ENCODE measurements at places on chromosomes 16 and 17. TPM values are rescaled to one million over a fixed set of nuclear protein-coding genes. Genes with fewer than 3 reads are reported as not detected.
A peak's percentile ranks its signal among the peaks of the same experiment; 100 is the strongest.

DNA sequence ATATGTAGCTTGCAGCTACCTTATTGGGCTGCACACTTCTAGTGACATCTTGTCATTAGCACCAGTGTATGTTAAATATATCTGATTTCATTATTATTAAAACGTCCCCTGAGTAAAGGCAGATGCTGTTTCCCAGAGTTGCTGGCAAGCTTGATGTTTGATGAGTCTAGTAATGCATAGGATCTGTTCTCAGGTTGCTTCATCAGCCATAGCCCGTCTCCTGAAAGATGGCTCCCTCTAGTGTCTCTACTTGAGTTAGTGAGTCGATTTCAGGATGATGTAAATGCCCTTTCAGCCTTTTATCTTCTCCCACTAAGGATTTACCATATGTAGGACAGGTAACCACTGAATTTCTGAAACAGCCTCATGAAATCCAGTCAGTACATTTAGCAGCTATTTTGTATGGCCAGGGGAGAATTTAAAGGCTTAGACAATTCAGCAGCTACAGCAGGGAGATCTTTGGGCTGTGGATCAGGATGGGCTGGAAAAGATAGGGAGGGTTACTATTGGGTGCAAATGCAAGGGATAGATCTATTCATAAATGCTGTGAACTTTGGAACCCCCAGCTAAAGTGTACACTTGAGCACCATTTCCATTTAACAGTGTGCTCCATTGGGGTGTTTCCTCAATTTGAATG, 376.3 kb downstream of the CNTNAP4 start:
- H3K36me3 ChIP-seq: no peaks in the 10 kb centered on the region
- H3K4me1 ChIP-seq: no peaks in the 10 kb centered on the region
- H3K27ac ChIP-seq: no peak overlapping the region
- no peak overlapping the region for H3K4me3 ChIP-seq

GRCh38 chr17:17108451-17109049, 66.3 kb downstream of the MPRIP start:
- no peak overlapping the region for H3K4me3 ChIP-seq
- peaks cover 52% of the 10 kb centered on the region for H3K4me1 ChIP-seq
- H3K36me3 ChIP-seq: peaks cover 35% of the 10 kb centered on the region
- DNase-seq: peak; percentile 41
- H3K27ac ChIP-seq: peak overlapping the region; percentile 60

DNA sequence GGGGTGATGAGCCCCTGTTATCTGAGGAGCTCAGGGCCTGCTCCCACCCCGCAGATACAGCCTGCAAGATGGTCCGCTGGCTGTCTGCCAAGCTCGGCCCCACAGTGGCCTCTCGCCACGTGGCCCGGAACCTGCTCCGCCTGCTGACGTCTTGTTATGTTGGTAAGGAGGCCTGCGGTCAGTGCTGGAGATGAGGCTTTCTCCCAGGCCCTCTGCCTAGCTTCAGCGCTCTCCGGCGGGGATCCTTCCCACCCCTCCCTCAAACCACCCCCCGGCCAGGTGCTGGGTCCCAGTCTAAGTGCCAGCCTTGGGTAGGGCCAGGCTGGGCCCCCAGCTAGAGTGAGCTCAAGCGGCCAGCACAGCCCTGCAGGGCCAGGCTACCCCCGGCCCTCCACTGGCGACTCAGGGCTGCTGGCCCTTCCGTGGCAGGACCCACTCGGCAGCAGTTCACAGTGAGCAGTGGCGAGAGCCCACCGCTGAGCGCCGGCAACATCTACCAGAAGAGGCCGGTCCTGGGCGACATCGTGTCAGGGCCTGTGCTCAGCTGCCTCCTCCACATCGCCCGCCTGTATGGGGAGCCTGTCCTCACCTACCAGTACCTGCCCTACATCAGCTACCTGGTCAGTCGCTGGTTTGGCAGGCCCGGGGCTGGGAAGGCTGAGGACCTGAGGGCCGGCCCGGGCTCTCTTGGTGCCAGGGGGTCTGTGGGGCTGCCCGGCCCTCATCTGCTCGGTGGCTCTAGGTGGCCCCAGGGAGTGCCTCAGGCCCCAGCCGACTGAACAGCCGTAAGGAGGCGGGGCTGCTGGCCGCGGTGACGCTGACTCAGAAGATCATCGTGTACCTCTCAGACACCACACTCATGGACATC, 6.1 kb downstream of the WDR81 start:
- H3K4me3 ChIP-seq: no peak overlapping the region
- H3K36me3 ChIP-seq: no peaks in the 10 kb centered on the region
- peak; percentile 54 for DNase-seq
- H3K27ac ChIP-seq: no peak overlapping the region

DNA sequence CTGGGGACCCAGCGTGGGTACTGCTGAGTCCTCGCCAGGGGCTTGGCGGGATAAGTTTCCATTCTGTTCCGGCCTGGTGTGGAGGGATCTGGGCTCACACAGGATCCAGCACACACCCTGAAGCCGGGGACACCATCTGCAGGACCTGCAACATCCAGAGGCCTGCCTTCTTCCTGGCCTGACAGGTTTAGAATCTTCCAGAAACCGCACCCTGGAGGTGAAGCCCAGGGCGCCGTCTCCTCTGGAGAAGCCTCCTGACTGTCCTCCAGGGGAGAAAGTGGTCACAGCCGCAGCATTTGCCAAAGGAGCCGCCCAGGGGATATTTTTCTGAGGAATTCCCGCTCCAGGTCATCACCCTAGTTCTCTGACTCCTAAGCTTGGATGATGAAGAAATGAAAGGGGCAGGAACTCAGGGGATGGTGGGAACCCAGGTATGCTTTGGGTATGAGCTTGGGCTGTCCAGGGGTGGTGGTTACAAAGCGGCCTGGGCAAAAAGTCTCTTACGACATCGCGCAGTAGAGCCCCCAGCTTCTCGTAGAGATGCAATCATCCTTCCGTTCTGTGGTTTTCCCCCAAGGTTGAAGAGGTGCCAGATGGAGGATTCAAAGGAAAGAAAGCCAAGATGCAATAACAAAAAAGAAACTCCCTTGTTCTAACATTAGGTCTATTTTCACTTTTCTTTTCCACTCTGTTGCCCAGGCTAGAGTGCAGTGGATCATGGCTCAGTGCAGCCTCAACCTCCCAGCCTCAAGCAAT, 9.1 kb upstream of the CRISPLD2 start:
- no peak overlapping the region for H3K4me3 ChIP-seq
- peaks cover 16% of the 10 kb centered on the region for H3K4me1 ChIP-seq
- no peaks in the 10 kb centered on the region for H3K27me3 ChIP-seq
- no peaks in the 10 kb centered on the region for H3K36me3 ChIP-seq
- DNase-seq: no peak

DNA sequence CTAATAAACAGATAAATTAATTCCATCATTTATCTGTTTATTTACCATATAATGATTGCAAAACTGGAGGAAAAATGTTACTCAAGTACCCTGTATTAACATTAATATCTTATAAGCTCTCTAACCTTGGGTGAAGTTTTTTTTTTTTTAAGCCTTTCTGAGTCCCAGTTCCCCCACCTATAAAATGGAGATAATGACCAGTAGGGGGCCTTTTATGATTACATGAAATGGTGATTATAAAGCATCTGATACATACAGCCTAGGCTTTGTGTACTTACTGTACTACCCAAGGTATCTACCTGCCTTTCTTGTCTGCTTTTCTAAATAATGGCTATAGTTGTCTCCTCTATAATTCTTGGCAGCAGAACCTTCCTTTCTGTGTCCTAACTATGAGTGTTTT, 22.6 kb downstream of the LRRC36 start:
- DNase-seq: no peak
- peaks cover 11% of the 10 kb centered on the region for H3K4me1 ChIP-seq
- H3K27me3 ChIP-seq: no peaks in the 10 kb centered on the region
- no peak overlapping the region for H3K27ac ChIP-seq

GRCh38 chr16:68091380-68092261, 6.5 kb downstream of the NFATC3 start:
- 0 out of 2 replicates have a peak overlapping the region, but pooled peaks have one; percentile 13 for H3K27ac ChIP-seq
- no peaks in the 10 kb centered on the region for H3K36me3 ChIP-seq
- no peaks in the 10 kb centered on the region for H3K27me3 ChIP-seq
- peak; percentile 11 for DNase-seq

- no peaks in the 10 kb centered on the region for H3K27me3 ChIP-seq
- no peaks in the 10 kb centered on the region for H3K36me3 ChIP-seq
- H3K4me1 ChIP-seq: peaks cover 14% of the 10 kb centered on the region
- DNase-seq: no peak
- no peak overlapping the region for H3K27ac ChIP-seq
- H3K4me3 ChIP-seq: no peak overlapping the region
These were observed 41.4 kb downstream of the CMIP start for GRCh38 chr16:81485824-81486539.

GRCh38 chr17:35708149-35708548, 23.3 kb upstream of the RASL10B start:
- H3K27me3 ChIP-seq: no peaks in the 10 kb centered on the region
- H3K4me1 ChIP-seq: no peaks in the 10 kb centered on the region
- no peak for DNase-seq
- peaks cover 3% of the 10 kb centered on the region for H3K36me3 ChIP-seq
- no peak overlapping the region for H3K27ac ChIP-seq

GRCh38 chr17:42120770-42121769, at the start of gene KAT2A:
KAT2A (minus strand) TSS chr17:42121367; CDS start chr17:42121304, 63 bp downstream.
- H3K4me1 ChIP-seq: no peaks in the 10 kb centered on the region
- DNase-seq: peak; percentile 67
- H3K27ac ChIP-seq: no peak within 1 kb of the TSS
- no peaks in the 10 kb centered on the region for H3K27me3 ChIP-seq
- H3K4me3 ChIP-seq: peak within 1 kb of the TSS; percentile 62
- no peaks in the 10 kb centered on the region for H3K36me3 ChIP-seq

DNA sequence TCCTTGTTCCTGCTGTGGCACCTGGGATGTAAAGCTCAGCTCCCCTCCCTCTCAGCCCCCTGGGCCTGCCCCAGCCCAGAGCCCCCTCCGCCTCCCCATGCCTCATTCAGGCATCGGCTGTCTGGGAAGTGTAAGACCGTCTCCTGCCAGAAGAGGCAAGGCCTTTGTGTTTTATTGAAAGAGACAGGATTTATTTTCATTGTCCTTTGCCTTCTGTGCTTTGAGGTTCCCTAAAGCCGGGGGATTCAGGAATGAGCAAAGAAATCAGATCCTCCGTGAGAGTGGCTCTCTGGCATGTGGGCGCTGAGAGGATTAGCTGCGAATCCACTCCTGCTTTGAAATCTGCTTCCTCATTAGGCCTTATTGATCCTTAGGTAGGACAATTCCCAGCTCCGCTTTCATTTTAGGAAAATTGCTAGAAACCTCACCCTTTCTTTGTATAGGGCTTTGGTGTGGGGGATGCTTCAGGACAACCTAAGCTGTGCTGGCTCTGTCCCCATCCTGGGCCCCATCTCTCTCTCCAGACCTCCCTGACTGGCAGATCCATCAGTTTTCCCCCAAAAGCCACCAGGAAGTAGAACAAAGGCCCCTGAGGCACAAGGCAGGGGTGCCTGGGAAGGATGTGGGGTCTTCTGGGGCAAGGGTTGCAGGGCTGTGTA, 211.5 kb upstream of the TNRC6C start:
- H3K27ac ChIP-seq: no peak overlapping the region
- H3K4me1 ChIP-seq: no peaks in the 10 kb centered on the region
- no peak for DNase-seq
- no peaks in the 10 kb centered on the region for H3K36me3 ChIP-seq
- no peak overlapping the region for H3K4me3 ChIP-seq

GRCh38 chr16:27726621-27727261, 176.8 kb downstream of the KATNIP start:
- no peak for DNase-seq
- H3K4me1 ChIP-seq: no peaks in the 10 kb centered on the region
- H3K27me3 ChIP-seq: no peaks in the 10 kb centered on the region
- no peak overlapping the region for H3K27ac ChIP-seq

The HP gene
- not detected for total RNA-seq

The NGFR gene
- total RNA-seq: not detected

The RNU2-1 gene
- total RNA-seq: 4,274 TPM

The XYLT2 gene
- 37.5 TPM for total RNA-seq

The PIGQ gene
- total RNA-seq: 96.1 TPM

The CCDC200 gene
- total RNA-seq: not detected

The ANKS3 gene
- total RNA-seq: 35.0 TPM

Measured in PC-9 (cell line).